ENCODE measurements at places on chromosomes 7 and 10.
A peak's percentile ranks its signal among the peaks of the same experiment; 100 is the strongest.

- no peak for DNase-seq
Observed at GRCh38 chr7:33578881-33579672, 326.3 kb upstream of the BMPER start.

DNA sequence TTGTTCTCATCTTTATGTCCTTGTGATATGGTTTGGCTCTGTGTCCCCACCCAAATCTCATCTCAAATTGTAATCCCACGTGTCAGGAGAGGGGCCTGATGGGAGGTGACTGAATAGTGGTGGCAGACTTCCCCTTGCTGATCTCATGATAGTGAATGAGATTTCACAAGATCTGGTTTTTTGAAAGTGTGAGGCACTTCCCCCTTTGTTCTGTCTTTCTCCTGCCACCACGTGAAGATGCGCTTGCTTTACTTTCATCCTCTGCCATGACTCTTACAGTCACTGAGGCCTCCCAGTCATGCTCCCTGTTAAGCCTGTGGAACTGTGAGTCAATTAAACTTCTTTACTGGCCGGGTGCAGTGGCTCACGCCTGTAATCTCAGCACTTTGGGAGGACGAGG, 161.0 kb downstream of the HERPUD2 start:
- no peak for DNase-seq

- DNase-seq = no peak
Observed at GRCh38 chr7:4842319-4843064, 19.3 kb downstream of the PAPOLB start.

DNA sequence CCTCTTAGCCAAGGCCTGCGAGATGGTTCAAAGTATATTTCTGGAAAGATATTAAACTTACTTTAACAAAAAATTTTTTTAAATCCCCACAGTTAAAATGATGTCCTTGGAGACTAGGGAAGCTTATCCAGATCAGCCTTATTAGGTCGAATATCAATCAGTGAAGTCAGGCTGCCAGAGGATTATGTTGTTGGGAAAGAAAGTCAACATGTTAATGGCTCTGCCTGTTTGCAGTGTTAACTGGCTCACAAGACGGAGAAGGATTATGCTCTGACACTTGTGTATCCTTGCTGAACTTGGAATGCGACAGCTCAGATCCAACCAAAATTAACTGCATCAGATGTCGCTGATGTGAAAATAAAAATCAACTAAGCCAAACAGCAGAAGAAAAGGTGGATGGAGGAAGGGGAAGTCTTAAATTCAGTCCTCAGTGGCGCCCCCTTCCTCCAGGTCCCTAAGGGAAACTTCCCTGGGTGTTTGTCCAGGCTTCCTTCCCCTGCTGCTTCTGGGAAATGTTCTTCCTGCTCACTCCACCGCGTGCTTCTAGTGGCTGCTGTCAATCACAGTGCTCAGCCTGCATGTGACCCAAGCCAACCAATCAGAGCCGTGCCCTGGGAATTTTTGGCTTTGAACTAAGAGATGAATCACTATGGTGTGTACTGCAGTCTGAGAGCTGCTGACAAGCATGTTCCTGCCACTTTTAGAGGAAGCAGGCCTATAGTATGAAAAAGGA, 690.4 kb upstream of the NRP1 start:
- no peak for DNase-seq

DNA sequence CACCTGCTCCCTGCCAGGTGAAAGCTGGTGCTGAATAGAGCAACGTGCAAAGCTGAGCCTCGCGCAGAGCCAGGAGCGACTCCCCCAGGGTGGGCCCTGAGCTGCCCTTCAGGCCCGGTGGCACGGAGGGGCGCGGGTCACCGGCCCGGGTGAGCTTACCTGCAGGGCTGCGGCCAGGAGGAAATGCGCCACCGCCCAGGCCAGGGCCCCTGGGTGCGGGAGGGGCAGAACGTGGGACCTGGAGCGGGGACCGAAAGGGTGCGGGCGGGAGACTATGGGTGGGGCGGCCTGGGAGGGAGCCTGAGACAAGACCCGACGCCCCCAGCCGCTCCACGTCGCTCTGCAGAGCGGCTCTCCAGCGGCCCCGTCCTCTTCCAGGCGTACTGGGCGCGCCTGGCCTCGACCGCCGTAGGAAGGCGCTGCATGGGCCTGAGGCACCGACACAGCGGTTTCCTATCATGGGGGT, 122.1 kb downstream of the BTAF1 start:
- no peak for DNase-seq

DNA sequence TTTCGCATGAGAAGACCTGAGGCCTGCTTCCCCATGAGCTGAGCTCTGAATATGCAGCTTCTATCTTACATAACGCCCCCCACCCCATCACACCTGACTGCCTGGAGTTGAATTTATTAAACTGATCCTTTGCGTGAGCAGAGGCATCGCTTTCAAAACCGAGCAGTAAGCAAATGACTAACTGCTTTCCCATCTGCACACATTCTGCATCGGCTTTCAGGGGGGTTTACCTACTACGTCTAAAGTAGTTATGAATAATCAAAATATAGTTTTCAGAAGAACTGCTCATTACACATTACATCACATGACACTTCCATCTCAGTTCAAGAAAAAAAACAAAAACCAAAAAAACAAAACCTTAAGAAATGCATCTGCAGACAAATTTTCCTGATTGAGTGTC, 54.7 kb upstream of the EGR2 start:
- DNase-seq = no peak

DNA sequence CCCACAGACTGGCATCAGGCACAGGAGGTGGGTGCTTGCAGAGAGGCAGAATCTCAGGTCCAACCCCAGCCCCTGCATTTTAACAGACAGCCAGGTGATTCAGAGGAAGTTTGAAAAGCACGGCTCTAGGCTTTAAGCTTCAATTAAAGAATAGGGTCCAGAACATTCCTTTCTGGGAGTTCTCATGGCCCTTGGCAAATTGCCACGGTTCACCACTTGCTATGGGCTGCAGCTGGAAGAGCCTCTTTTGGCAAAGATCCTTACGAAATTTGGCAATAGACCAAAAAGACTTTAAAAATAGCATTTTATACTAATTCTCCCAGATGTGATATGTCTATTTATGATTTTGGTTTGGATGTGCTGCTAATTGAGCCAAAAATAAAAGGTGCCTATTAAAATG, 148.1 kb downstream of the ITGA8 start:
- DNase-seq = peak; percentile 5

- DNase-seq = peak; percentile 96
Observed at GRCh38 chr10:72248468-72249151, 25.1 kb upstream of the DDIT4 start.

DNA sequence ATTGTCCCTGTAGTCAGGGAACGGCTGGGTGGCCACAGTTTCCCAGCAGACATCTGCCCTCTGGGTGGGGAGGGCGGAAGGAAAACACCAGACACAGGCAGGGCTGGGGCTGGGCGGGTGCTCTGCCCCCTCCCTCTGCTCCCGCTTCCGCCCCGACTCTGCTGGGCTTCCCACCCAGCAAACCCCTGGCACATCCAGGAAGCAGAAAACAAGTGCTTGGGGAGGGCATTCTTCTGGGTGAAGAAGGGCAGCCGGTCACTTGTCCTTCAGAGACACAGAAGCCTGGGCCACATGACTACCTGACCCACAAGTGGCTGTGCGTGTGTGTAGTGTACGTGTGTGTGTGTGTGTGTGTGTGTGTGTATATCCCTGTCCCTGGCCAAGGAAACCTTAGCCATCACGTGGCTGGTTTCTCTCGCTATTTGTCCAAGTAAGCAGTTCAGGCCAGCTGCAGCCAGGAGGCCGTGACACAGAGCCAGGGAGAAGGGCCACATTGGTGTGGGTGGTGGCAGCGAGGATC, 77.9 kb downstream of the ZMIZ1 start:
- peak; percentile 51 for DNase-seq

GRCh38 chr7:131371411-131371810, 43.7 kb downstream of the MKLN1 start:
- DNase-seq = peak; percentile 63

- no peak for DNase-seq
Observed at GRCh38 chr10:3420527-3421469, 248.2 kb upstream of the PITRM1 start.

- peak; percentile 82 for DNase-seq
Observed at GRCh38 chr7:98168181-98168903, 42.9 kb upstream of the BHLHA15 start.

GRCh38 chr10:14349081-14349480, 18.4 kb upstream of the FRMD4A start:
- peak; percentile 17 for DNase-seq

DNA sequence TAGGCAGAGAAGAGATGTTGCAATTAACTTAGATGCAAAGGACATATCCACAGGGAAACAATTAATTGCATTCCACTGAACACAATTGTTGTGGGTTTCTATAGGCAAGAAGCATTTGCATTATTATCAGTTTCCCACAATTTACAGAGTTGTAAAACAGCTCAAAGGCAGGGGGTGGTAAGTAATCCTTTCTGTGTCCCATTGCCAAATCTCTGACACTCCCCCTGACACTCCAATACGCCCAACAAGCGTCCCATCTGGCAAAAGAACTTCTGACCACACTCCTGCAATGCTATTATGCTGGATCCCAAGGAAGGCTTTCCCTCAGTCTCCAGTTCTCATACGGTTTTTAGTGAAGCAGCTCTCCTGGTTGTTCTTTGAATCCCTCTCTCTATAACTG, 179.8 kb downstream of the CXCL12 start:
- no peak for DNase-seq

- peak; percentile 47 for DNase-seq
Observed at GRCh38 chr7:120254845-120255244, 18.1 kb upstream of the KCND2 start.

DNA sequence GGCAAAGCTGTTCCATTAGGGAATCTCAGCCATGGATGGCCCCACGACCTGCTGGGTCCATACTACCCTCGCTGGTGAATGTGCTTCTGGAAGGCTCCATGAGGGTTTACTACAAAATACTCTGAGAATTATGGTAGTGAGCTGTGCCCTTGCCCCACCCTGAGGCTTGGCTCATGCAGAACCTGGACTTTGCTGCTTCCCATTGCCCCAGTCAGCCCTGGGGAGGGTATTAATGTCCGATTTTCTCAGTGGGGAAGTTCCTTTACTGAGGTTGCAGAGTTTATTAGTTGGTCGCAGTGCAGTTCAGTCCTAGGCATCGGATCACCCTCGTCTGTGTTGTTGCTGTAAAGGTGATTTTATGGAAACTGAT, 310.1 kb downstream of the WDR37 start:
- DNase-seq = no peak

- DNase-seq = no peak
Observed at GRCh38 chr7:106885652-106886051, 20.6 kb downstream of the PIK3CG start.

DNA sequence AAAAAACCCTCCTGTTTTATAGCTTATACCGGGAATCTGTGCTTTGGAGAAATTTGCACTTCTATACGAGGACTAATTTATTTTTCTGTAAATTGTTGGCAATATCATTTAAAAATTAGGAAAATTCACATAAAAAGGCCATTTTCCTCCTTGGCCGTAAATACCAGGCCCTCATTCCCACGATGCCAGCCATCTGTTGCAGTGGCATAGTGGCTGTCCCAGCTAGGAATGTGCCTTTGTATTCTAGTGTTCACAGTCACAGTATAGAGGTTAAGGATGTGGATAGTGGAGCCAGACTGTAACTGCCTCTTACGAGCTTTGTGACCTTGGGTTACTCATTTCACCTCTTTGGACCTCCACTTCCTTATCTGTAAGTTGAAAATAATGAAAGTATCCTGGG, 312.5 kb downstream of the GPR158 start:
- DNase-seq = peak; percentile 61

GRCh38 chr10:59245686-59246085, 69.2 kb downstream of the PHYHIPL start:
- no peak for DNase-seq

GRCh38 chr7:151256410-151257045, 8.0 kb upstream of the SMARCD3 start:
- no peak for DNase-seq

DNA sequence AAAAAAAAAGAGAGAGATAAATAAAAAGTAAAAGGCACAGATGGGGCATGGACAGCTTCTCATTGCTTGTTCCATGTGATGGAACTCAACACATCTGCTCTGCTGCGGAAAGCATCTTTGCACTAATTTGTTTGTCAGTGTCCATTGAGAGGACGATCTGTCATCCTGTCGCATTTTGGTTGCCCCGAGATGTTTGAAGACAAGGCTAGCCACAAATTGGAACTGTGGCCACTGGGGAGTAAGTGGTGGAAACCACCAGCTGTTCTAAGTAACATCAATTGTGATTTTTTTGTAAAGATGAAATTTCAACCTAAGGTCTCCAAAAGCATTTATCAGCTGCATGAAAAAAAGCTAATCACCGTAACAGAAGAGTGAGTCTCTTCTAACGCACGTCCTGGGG, 312.7 kb downstream of the ADARB2 start:
- no peak for DNase-seq

GRCh38 chr7:28921822-28922221, 36.3 kb downstream of the TRIL start:
- DNase-seq = peak; percentile 89

GRCh38 chr10:119465085-119465484, 77.4 kb downstream of the RGS10 start:
- no peak for DNase-seq

GRCh38 chr10:106714734-106715555, 449.6 kb downstream of the SORCS1 start:
- no peak for DNase-seq

DNA sequence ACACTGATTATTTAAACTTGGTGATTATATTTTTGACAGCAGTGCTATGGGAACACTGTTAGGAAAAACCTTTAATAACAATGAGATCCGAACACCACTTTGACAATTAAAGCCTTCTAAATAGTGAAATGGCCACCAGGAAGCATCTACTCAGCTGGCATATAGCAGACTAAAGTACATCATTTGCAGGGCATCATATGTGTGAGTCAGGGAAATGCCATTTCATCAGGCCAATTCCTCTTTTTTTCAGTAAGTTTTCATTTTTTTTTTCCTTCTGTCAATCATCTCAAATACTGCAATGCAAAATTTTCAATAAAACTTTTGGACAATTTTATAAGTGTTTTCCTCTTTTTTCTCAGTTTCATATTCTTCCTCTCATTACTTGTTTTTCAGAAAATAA, 521.4 kb upstream of the SEMA3D start:
- DNase-seq = no peak

DNA sequence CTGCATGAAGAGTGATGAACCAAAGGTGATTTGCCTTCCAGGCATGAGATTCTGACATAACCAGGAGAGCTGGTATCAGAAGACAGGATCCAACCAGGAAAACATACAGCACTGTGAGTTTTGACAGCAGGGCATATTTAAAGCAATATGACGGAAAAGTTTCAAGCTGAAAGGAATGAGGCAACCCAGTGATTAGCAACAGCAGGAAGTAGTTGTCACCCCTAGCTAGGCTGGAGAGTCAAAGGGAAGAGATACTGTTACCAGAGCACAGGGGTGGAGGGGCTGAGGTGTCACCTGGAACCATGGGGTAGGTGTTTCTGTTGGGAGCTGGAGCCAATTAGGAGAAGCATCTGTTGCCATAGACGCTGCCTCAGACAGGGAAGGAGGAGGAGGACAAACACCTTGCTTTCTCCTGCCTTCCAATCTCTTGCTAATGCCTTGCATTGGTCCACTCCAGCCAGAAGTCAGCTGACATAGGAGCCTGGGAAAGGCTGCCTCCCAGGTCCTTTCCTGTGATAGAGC, 125.4 kb upstream of the SORCS3 start:
- DNase-seq = no peak

- no peak for DNase-seq
Observed at GRCh38 chr7:44624318-44624717, 17.9 kb downstream of the OGDH start.

- no peak for DNase-seq
Observed at GRCh38 chr7:45690762-45691150, 116.6 kb downstream of the ADCY1 start.

All from G401 (cell line).